ENCODE measurements at places on chromosomes 7 and 10.

DNA sequence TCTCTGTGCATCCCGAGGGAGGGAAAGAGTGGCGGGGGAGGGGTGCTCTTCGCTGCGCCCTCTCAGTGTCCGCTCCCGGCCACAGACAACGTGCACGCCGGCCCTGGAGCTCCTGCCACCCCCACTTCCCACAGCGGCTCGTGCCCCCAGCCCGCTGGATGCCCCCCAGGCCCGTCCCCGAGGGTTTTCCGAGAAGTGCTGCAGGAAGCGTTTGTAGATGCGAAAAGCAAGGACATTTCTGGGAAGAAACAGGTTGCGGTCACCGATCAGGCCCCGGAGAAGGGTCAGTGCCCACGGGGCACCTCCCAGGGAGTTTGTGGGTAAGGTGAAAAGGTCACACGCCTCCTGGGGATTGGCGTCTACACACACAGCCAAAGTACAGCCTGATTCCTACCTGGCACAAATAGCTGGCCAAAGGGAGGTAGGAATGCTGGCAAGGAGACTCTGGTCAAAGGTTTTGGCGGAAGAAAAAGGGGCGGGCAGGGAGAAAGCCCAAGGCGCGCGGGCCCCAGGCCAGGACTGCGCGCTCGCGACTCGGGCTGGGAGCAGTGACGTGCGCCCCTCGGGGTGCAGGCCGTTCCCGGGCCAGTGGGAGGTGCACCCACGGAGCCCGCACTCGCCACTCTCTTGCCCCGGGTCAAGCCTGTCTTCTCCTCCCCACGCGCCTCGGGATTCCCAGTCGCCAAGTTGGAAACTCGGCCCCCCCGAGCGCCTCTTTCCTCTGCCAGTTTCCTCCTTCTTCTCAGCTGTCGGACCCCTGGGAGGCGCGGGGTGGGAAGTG lies 1.5 kb upstream of the NRP1 start:
- no peak for DNase-seq

DNA sequence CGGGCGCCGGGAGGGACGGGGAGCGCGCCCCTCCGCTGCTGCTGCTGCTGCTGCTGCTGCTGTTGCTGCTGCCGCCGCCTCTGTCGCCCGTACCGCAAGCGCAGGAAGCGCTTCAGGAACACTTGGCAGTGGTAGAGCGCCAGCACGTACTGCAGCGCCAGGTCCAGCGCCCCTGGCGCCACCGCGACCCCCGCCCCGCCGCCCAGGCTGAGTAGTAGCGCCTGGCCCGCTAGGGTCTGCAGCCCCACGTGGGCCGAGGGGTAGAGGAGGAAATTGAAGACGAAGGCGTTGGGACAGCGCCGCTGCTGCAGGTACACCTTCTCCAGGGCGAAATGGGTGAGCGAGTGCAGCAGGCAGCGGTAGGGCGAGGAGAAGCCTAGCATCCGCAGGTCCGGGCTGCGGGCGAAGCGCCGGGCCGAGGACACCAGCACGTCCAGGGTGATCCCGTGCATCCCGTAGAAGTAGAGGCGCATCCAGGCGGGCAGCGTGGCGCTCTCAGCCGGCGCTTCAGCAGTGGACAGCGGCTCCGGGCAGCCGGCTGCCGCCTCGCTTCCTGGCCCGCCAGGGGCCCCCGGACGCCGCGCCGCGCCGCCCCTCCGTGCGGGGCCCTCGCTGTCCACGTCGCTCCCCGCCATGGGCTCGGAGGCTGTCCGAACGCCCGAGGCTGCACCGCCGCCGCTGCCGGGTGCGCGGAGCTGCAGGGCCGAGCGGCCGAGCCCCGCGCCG lies at the start of gene TMEM229A:
TMEM229A (minus strand) TSS at position 699 of the 726 bp plus-strand sequence; CDS start at position 635, 64 bp downstream.
- DNase-seq: no peak

GRCh38 chr7:55641273-55641691 lies 69.0 kb upstream of the VOPP1 start:
- peak; percentile 74 for DNase-seq

DNA sequence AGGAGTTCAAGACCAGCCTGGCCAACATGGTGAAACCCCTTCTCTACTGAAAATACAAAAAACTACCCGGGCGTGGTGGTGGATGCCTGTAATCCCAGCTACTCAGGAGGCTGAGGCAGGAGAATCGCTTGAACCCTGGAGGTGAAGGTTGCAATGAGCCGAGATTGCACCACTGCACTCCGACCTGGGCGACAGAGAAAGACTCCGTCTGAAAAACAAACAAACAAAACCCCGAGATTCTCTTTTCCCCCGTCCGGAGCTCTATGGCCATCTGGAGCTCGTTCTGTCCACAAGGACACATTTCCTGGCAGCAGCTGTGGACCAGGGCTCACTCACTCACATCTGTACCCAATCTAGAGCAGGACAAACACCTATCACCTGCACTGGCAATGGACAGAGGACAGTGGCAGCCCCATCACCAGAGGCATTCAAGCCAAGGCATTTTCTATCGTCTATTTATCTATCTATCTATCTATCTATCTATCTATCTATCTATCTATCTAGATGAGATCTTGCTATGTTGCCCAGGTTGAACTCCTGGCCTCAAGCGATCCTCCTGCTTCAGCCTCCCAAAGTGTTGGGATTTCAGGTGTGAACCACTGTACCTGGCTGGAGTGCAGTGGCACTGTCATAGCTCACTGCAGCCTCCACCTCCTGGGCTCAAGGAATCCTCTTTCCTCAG lies 167.1 kb upstream of the TNRC18 start:
- no peak for DNase-seq

DNA sequence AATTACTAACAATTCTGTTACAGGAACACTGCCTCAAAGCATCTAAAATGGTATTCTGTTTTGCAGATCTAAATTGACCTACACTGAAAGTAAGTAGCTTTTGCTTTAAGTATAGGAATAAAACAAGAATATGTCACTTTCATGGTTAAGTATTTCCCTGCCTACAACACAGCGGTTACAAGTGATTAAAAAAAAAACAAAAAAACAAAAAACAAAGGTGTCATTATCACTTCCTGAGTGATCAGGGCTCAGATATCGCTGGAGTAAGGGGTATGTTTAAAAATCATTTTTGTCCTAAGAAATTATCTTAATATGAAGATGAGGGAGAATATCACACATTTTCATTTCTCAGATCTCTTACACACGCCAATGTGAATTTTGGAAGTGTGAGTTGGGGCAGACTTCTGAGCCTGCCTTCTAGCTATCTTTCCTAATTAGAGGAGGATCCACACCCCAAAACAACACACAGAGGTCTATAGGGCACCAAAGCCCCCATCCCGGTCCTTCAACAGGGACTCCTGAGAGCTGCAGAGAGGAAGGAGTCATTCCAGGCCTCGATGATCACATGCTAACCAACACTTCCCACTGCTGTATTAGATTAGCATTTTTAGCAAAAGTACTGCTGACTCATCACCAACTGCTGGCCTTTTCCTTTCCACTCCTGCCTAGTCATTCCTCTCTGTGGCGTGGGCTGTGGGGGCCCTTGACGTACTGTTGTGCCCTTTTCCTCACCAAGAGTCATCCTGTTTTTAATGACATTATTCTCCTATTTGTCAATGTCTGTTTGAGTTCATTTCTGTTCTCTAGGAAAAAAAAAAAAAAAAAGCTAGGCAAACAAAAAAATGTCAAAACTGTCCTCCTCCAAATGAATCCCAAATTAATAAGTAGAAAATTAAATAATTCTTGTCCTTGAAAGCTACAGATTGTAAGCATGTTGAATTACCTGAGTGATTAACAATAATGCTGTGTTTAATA lies 31.2 kb downstream of the PRTFDC1 start:
- no peak for DNase-seq

DNA sequence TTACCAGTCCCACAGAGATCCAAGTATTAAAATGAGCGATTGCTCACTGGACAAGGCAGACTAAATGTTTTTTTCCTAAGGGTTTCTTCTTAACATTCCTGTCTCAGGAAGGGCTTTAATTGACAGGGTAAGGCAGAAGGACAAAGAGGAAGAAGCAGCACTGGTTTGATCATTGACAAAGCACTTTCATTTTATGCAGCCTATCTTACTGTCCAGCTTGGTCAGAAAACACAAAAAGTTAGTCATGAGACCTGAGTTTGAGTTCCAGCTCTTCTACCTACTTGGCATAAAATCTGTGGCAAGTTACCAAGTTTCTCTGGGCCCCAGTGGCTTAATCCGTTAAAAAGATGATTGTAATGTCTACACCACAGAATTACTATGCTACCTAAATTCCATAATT lies 458.5 kb downstream of the GFRA1 start:
- DNase-seq: no peak

- no peak for DNase-seq
Observed at GRCh38 chr10:119351189-119351588, 143.8 kb downstream of the GRK5 start.

- no peak for DNase-seq
Observed at GRCh38 chr10:70367195-70367796, 15.1 kb downstream of the LRRC20 start.

DNA sequence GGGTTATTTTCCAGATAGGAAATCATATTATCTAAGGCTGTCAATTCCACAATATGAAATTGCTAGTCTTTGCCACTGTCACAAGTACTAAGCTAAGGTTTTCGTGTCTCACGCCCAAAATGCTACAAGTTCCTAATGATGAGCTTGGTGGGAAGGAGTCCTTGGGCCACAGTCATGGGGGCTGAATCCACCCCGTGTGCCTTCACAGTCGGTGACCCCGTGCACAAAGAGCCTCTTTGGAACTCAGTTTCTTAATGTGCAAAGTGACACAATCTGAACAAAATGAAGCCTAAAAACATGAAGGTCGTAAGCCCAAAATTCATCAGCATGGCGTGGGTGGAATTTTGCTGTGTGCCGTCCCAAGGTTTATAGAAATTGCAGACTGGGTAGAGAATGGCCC lies 337.0 kb upstream of the GALNT17 start:
- DNase-seq: no peak

DNA sequence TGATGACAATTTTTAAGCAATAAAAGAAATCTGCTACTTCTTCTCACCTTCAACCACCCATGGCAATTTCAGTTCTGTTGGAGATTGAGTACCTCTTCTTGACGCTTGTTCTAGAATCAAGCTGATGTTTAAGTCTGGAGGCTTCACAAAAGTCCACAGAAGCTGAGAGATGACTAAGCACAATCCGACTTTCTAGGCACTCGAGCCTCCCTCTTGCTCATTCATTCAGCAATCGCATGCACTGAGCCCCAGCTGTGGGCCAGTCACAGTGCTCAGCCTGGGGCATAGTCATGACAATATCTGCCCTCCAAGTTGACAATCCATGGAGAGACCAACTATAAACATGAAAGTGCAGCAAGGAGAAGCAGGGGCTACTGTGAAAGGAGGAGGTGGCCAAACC lies 103.2 kb downstream of the IPMK start:
- no peak for DNase-seq

DNA sequence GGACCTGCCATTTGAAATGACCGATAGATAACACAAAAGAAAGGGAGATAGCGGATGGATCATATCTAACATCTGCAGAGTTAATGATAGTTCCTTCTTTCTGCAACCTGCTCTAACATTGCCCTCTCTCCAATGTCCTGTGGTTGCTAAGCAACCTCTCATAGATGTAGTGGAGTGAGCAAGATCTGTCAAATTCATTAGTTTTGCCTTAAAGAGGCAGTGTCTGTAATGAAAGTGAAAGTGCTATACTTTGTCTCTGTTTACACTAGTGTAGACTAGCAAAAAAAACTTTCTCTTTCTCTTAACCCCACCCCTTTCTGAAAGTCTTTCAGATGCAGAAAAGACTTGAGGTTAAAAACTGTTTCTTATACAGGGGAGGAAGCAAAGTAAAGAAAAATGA lies 1196.9 kb downstream of the SORCS3 start:
- peak; percentile 42 for DNase-seq

DNA sequence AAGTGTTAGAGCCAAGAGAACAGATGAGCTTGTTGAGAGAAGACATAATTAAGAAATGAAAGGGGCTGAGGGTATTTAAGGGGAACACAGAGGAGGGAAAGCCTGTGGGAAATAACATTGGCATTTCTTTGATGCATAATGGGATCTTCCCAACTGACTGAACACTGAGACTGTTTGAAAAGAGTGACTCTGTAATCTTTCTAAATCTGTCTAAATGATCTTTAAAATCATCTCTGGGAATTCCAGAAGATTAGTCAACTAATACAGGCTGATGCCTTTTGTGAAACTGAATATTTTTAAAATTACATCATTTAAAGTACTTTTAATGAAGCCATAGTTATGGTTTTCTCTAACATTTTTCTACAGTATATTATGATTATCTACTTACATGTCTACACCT lies 17.4 kb upstream of the SLC35G1 start:
- DNase-seq: no peak

GRCh38 chr10:121648059-121648458 lies 49.8 kb upstream of the FGFR2 start:
- no peak for DNase-seq

- no peak for DNase-seq
Observed at GRCh38 chr7:143512488-143513340, 35.0 kb downstream of the TAS2R41 start.

All from OCI-LY7 (cell line).